Subcutaneous preadipocyte (primary cell): ENCODE measurements at places on chromosomes 16 and 17. TPM values are rescaled to one million over a fixed set of nuclear protein-coding genes. Genes with fewer than 3 reads are reported as not detected.

Gene CAPNS2
- not detected in 2 replicates for total RNA-seq

Gene CBX2
- total RNA-seq: 1.1 and 3.5 TPM in 2 replicates

Gene HDAC5
- 47.4 and 53.4 TPM in 2 replicates for total RNA-seq

Gene ZP2
- not detected in 2 replicates for total RNA-seq

Gene UBALD1
- total RNA-seq: 7.0 and 11.3 TPM in 2 replicates

Gene TBC1D3
- 0.98 TPM in 1 of 2 replicates, not detected in the other for total RNA-seq

Gene IQCK
- total RNA-seq: 6.8 and 8.8 TPM in 2 replicates

Gene UMOD
- total RNA-seq: not detected in 2 replicates

Gene KCNH6
- not detected in 2 replicates for total RNA-seq

Gene SGCA
- not detected in 2 replicates for total RNA-seq

Gene ZDHHC1
- total RNA-seq: 9.2 and 9.8 TPM in 2 replicates

Gene KRTAP2-4
- not detected in 2 replicates for total RNA-seq

Gene KRTAP2-3
- total RNA-seq: not detected in 2 replicates

Gene MRPL45
- total RNA-seq: 36.0 and 39.9 TPM in 2 replicates

Gene CCL5
- not detected in 2 replicates for total RNA-seq

Gene EFCAB5
- under 0.01 TPM in 2 replicates for total RNA-seq

Gene CD300E
- total RNA-seq: not detected in 2 replicates

Gene SDR42E2
- under 0.01 TPM in 2 replicates for total RNA-seq

Gene ASPHD1
- 2.3 and 4.4 TPM in 2 replicates for total RNA-seq

Gene CACNB1
- 8.8 and 9.0 TPM in 2 replicates for total RNA-seq

Gene AOC3
- total RNA-seq: 0.20 and 0.37 TPM in 2 replicates

Gene NPIPB13
- total RNA-seq: 0.73 TPM in 1 of 2 replicates, not detected in the other

Gene ITGAD
- under 0.01 TPM in 1 of 2 replicates, not detected in the other for total RNA-seq

Gene PYDC1
- not detected in 2 replicates for total RNA-seq

Gene SOX9
- 0.37 and 1.6 TPM in 2 replicates for total RNA-seq

Gene CFAP119
- 1.5 and 2.5 TPM in 2 replicates for total RNA-seq

Gene TMEM238L
- not detected in 2 replicates for total RNA-seq

Gene PRRT2
- total RNA-seq: 0.39 and 0.73 TPM in 2 replicates

Gene NXPH3
- total RNA-seq: under 0.01 TPM in 1 of 2 replicates, not detected in the other

Gene SCNN1G
- total RNA-seq: not detected in 2 replicates

Gene KRTAP1-5
- 1.1 and 1.6 TPM in 2 replicates for total RNA-seq

Gene CNGB1
- not detected in 2 replicates for total RNA-seq

Gene TMEM94
- 30.1 and 31.6 TPM in 2 replicates for total RNA-seq

Gene STH
- not detected in 2 replicates for total RNA-seq

Gene PLXDC1
- under 0.01 and 0.73 TPM in 2 replicates for total RNA-seq

Gene FBXL20
- total RNA-seq: 8.5 and 10.4 TPM in 2 replicates

Gene NOG
- total RNA-seq: not detected in 2 replicates

Gene TNK1
- total RNA-seq: 0.20 TPM in 1 of 2 replicates, not detected in the other

Gene C16orf46
- 0.59 and 1.1 TPM in 2 replicates for total RNA-seq

Gene ABCA8
- 22.7 and 47.4 TPM in 2 replicates for total RNA-seq

Gene PDK2
- total RNA-seq: 12.3 and 26.1 TPM in 2 replicates

Gene NPIPA7
- total RNA-seq: 0.39 and 0.73 TPM in 2 replicates

Gene UTS2R
- total RNA-seq: not detected in 2 replicates

Gene TMEM114
- total RNA-seq: not detected in 2 replicates

Gene KRTAP16-1
- total RNA-seq: not detected in 2 replicates

Gene GGT6
- total RNA-seq: not detected in 2 replicates

Gene BAIAP3
- total RNA-seq: under 0.01 TPM in 2 replicates

Gene ZPBP2
- not detected in 2 replicates for total RNA-seq

Gene AIPL1
- total RNA-seq: not detected in 2 replicates

Gene TBC1D3C
- not detected in 2 replicates for total RNA-seq

Gene WSB1
- total RNA-seq: 146 and 149 TPM in 2 replicates

Gene SDR42E1
- total RNA-seq: under 0.01 TPM in 1 of 2 replicates, not detected in the other

Gene SLC2A4
- total RNA-seq: under 0.01 TPM in 1 of 2 replicates, not detected in the other

Gene PRDM7
- total RNA-seq: not detected in 2 replicates

Gene ACSF2
- total RNA-seq: 10.0 and 15.4 TPM in 2 replicates

Gene GAST
- not detected in 2 replicates for total RNA-seq
